NCI-H1092 (cell line): ENCODE measurements at places on chromosomes 2 and 18.

DNA sequence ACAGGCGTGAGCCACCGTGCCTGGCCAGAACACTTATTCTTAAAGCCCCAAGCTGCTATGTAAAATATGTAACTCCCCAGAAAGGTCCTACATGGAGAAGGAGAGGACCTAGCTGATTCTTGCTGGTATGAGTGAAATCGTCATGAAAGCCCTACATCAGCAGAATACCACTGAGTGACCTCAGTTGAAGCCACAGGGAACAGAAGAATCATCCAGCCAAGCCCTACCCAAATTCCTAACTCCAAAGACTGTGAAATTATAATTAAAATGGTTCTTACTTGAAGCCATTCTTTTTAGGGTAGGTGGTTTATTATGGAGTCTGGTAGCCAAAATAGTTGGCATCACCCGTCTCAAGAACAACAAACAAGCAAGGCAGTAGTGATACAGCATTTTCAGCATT lies 4.5 kb upstream of the DTNB start:
- DNase-seq = no peak

GRCh38 chr18:78561757-78562510 lies 417.7 kb upstream of the SALL3 start:
- DNase-seq = peak; percentile 7

DNA sequence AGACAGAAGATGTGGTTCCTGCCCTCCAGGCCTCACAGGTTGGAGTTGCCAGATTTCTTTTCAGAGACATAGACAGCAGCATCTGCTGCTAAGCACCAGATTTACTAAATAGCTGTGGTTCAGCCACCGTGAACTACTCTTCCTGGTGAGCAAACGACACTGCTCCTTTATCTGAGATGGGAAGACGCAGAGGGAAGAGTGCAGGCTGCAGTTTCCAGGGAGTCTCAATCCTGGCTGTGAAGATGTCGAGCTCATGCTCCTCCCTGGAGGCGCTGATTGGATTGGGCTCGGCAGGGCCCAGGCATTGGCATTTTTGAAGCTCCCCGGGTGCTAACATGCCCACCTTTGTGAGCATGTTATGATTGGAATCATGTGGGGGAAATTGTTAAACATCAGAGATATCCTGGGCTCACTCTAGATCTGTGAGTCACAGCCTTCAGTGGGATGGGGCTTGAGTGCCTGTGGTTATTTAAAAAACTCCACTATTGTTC lies 314.8 kb downstream of the TSN start:
- no peak for DNase-seq

DNA sequence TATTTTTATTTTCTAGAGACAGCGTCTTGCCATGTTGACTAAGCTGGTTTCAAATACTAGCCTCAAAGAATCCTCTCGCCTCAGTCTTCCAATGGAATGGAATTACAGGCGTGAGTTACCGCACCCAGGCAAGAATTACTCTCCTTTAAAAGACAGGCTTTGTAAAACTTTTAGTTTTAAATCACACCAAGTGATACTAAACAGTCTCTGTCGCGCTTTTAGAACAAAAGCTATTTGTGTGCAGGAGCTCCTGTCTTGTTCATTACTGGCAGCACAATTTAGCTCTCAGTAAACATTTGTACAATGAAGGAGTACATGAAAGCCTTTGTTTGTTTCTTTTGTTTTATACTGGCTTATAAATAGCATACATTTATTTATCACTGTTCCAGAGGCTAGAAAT lies 1719.2 kb upstream of the PIK3C3 start:
- no peak for DNase-seq

DNA sequence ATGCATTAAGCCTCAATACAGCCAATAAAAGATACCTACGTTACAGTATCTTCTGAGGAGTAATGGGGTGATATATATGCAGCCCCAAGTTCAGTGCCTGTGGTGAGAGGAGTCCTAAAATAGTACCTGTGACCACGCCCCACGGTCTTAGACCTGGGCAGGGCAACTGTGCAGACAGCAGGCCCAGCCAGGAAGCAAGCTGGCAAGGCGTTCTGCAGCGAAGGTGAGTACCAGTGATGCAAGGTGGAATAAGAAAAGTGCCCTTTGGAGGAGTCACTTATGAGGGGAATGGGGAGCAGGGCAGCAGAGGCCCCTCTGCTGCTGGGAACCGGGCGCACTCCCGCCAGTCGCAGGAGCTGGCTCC lies 12.7 kb upstream of the MAP3K2 start:
- no peak for DNase-seq

- DNase-seq = no peak
Observed at GRCh38 chr2:202941771-202942170, 29.7 kb downstream of the CARF start.

- DNase-seq = no peak
Observed at GRCh38 chr18:47244086-47244485, 7.4 kb downstream of the SKOR2 start.

DNA sequence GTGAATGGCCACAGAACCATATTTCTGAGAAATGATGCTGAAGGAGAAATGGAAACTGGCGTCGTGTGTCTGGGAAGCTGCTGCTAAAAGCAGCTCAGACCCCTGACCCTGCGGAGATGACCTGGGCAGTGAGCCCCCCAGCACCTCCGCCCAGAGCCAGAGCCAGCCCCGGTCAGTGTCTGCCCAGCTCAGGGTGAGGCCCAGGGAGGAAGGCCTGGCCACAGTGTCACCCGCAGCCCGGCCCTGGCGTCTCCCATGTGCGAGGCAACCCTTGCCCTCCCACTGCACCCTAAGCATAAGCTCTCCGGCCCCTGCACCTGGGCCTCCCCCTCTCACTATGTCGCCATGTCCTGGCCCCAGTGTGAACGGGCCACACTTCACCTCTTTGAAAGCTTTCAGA lies 502.8 kb downstream of the EIPR1 start:
- no peak for DNase-seq

- DNase-seq = no peak
Observed at GRCh38 chr18:46324087-46324955, 220.1 kb downstream of the HAUS1 start.

- no peak for DNase-seq
Observed at GRCh38 chr2:31962757-31963361, 47.9 kb downstream of the MEMO1 start.

DNA sequence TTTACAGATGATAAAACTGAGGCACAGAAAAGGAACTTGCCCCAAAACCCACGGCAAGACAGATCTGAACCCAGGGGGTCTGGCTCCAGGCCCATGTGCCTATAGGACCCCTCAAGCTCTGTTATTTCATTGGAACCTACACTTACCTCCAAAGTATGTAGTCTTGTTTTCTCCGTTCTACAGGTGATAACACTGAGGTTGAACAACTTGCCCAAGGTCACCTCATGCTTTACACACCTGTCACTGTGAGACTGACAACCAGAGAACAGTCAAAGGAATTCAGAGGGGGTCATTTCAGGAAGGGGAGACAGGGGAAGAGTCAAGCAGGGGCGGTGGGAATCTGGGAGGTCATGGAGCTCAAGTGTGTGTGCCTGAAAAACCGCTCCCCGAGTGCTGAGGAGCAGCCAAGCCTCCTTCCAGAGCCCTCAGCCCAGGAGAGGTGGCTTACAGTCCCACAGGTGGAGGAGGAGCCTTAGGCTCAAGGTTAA lies 47.7 kb downstream of the SERTAD2 start:
- no peak for DNase-seq

DNA sequence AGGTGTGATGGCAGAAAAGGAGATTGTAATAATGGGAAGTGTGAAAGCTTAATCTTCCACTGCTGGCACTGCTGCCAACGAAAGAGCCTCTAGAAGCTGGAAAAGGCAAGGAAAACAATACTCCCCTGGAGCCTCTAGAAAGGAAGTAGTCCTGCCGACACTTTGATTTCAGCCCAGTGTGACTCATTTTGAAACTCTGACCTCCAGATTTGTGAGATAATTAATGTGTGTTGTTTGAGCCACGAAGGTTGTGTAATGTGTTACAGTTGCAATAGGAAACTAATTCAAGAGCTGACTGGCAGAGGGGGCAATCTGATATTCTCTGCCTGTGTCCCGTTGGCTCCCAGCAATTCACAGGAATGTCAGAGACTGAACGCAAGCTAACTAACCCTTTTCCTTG lies 219.2 kb upstream of the UBE2E3 start:
- DNase-seq = no peak

DNA sequence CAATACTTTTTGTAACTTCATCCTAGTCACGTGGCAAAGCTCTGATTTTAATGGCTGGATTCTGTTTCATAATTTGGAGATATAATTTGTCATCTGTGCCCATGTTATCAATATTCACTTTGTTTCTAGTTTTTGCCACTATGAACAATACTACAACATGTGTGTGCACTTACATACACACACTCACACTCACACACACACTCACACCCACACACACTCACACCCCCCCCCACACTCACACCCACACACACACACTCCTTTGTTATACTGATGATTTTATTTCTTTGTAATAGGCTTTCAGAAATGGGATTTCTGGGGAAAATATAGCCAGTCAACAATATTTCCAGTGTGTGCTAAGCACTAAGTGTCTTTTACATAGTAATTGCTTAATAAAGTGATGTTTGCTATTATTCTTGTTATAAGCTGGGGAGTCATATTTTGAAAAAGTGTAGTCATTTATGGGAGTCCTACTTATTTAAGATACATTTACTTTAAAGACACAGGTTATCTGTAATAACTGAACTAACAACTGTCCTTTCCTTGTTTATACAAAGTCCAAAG lies 22.8 kb upstream of the ROCK2 start:
- no peak for DNase-seq

DNA sequence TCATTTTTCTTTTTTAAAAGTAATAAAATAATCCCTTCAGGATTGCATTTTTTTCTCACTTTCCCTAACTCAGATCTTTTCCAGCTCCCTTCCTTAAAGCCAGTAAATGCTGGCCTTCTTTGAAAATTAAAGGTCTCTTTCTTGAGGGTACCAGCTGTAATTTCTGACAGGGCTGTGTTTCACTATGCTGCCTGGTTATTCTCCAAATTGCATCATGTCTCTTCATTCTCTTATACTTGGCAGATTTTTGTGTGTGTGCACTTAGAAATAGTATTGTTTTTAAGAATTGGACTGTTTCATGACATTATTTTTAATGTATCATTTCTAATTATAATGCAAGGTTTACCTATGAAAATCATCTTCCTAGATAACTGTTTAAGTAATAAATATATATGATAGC lies 72.0 kb upstream of the EPB41L5 start:
- DNase-seq = no peak

- DNase-seq = no peak
Observed at GRCh38 chr2:102141970-102142828, at the start of gene IL1R1. Gene IL1R1, plus strand, starts transcription at chr2:102142746. Its CDS starts 14,979 bp downstream, at chr2:102157725.

DNA sequence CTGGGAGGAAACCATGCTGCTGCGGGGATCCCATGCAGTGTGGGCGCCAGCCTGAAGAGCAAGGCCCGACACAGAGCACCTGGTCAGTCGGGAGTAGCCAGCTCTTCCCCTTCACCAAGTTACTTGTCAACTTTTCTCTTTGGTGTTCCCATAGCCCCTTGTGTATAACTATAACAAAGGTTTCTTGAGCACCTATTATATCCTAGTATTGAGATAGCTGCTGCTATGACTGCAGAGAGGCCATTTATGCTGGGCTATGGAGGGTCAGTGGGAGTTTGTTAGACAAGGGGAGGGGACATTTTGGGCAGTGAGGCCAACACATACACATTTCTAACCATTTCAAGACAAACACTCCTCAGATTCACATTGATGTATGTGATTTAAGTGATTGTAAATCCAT lies 10.8 kb downstream of the HK2 start:
- DNase-seq = no peak

GRCh38 chr2:182921234-182921633 lies 54.8 kb upstream of the FRZB start:
- no peak for DNase-seq

- no peak for DNase-seq
Observed at GRCh38 chr2:231576465-231576864, 16.2 kb upstream of the TEX44 start.

DNA sequence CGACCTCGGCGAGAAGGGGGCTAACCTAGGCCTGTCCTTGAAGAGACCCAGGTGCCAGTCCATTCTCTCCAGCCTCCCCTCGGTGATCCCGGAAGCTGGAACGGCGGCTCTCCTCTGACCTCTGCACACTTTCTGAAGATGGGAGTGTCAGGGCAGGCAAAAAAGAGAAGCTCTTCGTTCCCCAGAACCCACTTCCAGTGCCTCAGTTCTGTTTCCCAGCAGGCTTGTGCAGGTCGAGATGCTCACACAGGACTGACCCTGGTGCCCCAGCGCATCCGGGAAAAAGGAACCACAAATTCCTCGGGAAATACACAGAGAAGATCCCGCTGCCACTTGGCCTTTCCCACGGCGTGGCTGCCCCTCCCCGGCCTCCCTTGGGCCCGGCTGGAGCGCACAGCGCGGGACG lies 681 bp upstream of the PTPN18 start:
- no peak for DNase-seq

DNA sequence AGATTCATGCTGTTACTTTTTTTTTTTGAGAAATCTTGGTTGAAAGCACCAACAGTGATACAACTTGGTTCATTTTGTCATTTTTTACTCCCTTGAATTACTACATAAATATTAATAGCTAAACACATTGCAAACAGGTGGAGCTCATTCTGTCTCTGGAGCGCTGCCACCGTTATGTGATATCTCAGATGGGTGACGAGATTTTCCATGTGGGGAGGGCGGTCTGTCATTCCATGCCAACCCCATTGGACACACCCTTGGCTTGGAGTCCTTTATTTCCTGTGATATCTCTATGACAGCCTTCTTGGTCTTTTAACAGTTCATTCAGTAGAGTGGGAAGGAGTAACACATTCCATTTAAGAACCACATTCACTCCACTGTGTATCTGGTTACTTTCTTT lies 794.8 kb downstream of the SATB2 start:
- DNase-seq = no peak

GRCh38 chr18:22377769-22378168 lies 39.9 kb downstream of the CTAGE1 start:
- no peak for DNase-seq

- DNase-seq = no peak
Observed at GRCh38 chr18:38633333-38633732, 1067.7 kb upstream of the CELF4 start.

- no peak for DNase-seq
Observed at GRCh38 chr2:19156646-19157045, 201.8 kb downstream of the OSR1 start.

GRCh38 chr2:134774786-134775641 lies 56.2 kb upstream of the TMEM163 start:
- DNase-seq = no peak

- DNase-seq = no peak
Observed at GRCh38 chr2:59912042-59912441, 641.4 kb downstream of the BCL11A start.

DNA sequence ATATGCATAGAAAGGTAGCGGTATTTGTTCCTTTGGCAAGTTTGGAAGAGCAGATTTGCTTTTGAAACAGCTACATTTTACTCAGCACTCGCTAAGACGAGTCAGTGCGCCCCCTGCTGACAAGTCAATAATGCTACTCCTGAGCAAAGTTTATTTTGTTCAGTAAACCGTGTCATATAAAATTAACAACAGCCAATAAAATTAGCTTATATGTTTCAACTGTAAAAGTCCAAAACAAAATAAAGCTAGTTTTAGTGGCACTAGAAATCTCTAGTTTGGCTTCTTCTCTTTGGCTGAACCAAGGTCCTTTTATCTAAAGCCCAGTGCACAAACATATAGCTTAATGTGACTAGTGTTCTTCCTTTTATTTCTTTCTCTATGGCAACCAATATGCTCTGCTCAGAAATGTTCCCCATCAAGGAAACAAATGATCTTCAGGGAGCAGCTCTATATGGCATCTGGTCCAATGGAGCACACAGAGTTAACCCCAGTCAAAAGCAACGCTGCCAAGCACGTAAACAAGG lies 4.2 kb upstream of the POU3F3 start:
- peak; percentile 32 for DNase-seq
